ENCODE measurements at places on chromosomes 4 and X. TPM values are rescaled to one million over a fixed set of nuclear protein-coding genes. Genes with fewer than 3 reads are reported as not detected.

TGIF2LX gene
- not detected for total RNA-seq

VCX2 gene
- not detected for total RNA-seq

TMEM31 gene
- not detected for total RNA-seq

GAGE13 gene
- not detected for total RNA-seq

AMELX gene
- not detected for total RNA-seq

NXF2B gene
- total RNA-seq, result not detected

GLRB gene
- not detected for total RNA-seq

ADH7 gene
- not detected for total RNA-seq

GYG2 gene
- total RNA-seq, result not detected

KLB gene
- not detected for total RNA-seq

DACH2 gene
- total RNA-seq, result not detected

DUSP21 gene
- total RNA-seq, result not detected

PAK3 gene
- 0.25 TPM for total RNA-seq

SYP gene
- total RNA-seq, result 4.3 TPM

FAM9C gene
- not detected for total RNA-seq

TMSB15B gene
- 7.7 TPM for total RNA-seq

DNA sequence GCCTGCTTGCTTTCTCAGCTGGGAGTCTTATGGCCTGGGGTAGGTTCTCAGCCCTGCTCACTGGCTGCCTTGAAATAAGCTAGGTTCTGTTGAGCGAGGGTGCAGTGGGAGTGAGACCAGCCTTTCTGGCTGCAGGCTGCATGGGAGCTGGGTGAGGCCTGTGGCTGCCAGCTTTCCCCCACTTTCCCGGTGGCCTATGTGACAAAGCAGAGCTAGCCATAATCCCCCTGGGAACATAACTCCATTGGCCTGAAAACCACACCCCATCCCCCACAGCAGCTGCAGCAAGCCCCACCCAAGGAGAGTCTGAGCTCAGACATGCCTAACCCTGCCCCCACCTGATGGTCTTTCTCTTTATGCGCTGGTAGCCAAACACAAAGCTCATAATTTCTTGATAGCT, 118.9 kb downstream of the KLHL4 start:
- DNase-seq, result no peak

- DNase-seq, result no peak
Measured at GRCh38 chrX:40095583-40096394, 2.0 kb downstream of the BCOR start.

GRCh38 chr4:182975806-182976205, 58.6 kb upstream of the DCTD start:
- DNase-seq, result peak; percentile 10

DNA sequence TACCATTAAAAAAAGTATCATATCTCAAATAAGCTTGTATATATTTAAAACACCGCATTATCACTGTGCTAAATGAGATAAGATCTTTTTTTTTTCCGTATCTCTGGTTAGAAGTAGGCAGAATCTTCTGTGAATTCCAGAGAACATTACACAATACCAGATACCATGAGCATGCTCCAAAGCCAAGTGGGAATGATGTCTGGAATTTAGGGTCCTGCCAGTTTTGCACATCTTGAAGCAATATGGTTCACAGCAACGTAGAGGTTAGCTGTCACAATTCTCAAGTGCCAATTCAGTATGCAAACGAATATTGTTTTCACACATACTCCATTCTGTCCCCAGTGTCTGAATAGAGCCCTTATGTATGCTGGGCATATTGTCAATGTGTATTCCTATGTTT, 127.5 kb upstream of the NEIL3 start:
- DNase-seq, result no peak

DNA sequence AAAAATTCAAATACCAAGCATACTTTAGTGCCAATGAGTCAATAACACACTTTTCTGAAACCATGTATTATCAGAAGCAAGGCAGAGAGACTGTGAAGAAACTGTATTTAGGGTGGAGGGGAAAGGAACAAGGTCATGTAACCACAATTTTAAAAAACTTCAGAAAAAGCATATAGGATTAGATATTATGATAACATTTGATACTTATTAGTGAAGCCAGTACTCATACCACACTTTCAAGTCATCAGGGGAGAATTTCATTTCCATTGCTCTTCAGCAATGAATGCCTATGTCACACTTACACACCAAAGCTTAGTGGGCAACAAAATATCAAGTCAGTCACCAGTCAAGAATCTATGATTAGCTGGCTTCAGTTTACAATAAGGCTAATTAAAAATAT, 602.2 kb downstream of the IL15 start:
- no peak for DNase-seq

DNA sequence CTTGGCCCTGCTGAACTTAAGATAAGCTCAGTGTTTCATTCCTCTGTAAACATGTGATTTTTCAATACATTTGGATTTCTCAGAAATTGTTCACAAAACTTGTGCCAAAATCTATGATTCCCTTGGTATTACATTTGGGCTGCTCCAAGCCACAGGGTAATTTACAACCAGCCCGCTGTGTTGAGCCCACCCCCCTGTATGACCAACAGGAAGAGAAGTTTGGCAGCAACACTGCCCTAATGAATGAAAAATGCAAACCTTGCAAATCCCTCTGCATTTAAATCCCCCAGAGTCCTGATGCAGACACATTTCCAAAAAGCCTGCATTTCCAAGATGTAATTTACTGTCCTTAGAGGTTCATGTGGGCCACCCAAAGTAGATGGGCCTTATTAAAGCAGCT, 34.1 kb upstream of the GAB1 start:
- DNase-seq, result no peak

GRCh38 chrX:101759000-101759399, 99.3 kb upstream of the ARMCX2 start:
- DNase-seq, result peak; percentile 8

- DNase-seq, result no peak
Measured at GRCh38 chr4:128355305-128355704, 67.7 kb upstream of the PGRMC2 start.

GRCh38 chrX:57678686-57679428, 1.2 kb downstream of the NLRP2B start:
- no peak for DNase-seq

GRCh38 chr4:101337688-101338087, 9.6 kb downstream of the PPP3CA start:
- DNase-seq, result no peak

- DNase-seq, result no peak
Measured at GRCh38 chrX:17669891-17670290, 67.4 kb upstream of the SCML1 start.

DNA sequence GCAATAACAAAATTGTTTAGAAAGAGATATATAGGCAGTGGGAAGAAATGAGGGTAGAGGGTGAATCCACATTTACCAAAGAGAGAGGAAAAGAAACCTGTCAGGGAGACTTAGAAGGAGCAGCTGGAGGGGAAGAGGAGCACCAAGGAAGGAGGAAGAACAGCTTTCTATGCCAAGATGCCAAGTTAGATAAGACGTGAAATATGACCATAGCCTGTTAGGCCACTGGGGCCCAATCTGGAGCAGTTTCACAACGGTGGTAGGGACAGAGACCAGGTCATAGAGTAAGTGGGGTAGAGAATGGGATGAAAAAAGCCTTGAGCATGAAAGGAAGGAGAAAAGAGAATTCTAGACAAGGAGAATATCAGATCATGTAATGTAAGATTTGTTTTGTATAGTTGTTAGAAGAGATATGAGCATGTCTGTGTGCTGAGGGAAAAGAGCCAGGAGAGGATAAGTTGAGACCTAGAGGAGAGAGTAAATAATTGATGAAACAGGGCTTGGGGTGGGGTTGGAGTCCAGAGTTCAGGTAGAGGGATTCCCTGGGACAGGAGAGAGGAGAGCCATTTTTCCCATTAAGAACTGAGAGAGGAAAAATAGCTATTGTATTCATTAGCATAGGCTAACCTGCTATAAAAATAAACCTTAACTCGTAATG, 4.4 kb upstream of the SOWAHB start:
- no peak for DNase-seq

- DNase-seq, result no peak
Measured at GRCh38 chr4:182729516-182729915, 187.7 kb downstream of the DCTD start.

DNA sequence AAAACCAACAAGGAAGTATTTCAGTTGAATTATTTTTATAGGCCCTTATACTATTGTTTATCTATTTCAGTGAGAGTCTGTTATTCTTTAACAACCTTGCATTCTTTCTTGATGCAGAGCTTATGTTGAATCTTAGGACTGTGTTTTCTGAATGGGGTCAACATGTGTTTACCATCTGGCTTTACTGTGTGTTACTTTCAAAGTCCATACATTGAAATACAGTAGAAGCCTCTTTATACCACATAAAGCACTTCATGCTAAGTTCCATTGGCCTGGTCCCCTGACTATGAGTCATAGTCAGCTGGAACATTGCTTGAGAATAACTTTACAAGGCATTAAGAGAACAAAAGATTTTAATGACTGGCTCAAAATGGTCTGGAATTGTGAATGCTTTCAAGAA, 152.6 kb downstream of the GASK1B start:
- DNase-seq, result no peak

GRCh38 chrX:107979534-107979933, 2.6 kb downstream of the TEX13B start:
- DNase-seq, result no peak

- no peak for DNase-seq
Measured at GRCh38 chr4:152072001-152072485, 311.2 kb upstream of the GATB start.

DNA sequence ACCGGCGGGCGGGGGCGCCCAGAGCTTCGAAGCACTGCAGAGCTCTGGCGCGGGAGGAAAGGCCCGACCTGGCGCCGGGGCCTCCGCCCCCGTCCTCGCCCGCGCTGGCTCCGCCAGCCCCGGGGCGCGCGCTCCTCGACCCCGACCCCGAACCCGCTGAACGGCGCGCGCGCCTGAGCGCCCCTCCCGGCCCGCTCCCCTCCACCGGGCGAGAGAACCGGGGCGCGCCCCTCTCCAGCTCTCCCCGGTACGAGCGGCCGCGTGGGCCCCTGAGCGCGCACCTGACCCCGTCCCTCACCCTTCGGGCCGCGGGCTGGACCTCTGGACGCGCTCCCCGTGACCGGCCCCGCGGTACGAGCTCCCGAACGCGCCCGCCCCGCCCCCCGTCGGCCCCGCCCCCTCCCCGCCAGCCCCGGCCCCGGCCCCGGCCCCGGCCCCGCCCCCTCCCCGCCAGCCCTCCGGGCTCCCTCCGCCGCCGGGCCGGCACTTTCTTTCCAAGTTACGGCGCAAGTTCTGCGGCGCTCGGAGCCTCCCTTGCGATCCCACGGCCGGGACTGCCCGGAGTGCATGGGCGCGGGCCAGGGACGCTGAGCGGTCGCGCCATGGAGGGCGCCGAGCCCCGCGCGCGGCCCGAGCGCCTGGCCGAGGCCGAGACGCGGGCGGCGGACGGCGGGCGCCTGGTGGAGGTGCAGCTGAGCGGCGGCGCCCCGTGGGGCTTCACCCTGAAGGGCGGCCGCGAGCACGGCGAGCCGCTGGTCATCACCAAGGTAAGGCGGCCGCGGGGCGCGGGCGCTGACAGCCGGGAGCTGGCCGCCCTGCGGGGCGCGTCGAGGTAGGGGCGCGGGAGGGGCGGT, at the start of gene SHROOM2:
SHROOM2 (plus strand) TSS at position 486 of the 854 bp plus-strand sequence; CDS start at position 603, 117 bp downstream.
- no peak for DNase-seq

GRCh38 chr4:743463-744211, 38.0 kb downstream of the PCGF3 start:
- no peak for DNase-seq

- no peak for DNase-seq
Measured at GRCh38 chrX:49309401-49309981, 6.0 kb downstream of the GAGE10 start.

DNA sequence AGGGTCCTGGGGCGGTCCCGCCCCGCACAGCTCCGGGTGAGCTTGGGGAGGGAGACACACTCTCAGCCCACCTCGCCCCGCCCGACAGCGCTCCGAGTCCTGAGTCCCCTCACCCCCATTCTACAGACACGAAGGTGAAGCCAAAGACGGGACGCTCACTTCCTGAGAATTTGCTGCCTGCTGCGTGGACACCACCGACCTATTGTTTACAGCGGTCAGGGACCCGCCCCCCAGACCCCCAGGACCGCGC, 796 bp upstream of the ZNF141 start:
- DNase-seq, result no peak

- DNase-seq, result no peak
Measured at GRCh38 chr4:28518561-28519165, 1658.0 kb downstream of the STIM2 start.

DNA sequence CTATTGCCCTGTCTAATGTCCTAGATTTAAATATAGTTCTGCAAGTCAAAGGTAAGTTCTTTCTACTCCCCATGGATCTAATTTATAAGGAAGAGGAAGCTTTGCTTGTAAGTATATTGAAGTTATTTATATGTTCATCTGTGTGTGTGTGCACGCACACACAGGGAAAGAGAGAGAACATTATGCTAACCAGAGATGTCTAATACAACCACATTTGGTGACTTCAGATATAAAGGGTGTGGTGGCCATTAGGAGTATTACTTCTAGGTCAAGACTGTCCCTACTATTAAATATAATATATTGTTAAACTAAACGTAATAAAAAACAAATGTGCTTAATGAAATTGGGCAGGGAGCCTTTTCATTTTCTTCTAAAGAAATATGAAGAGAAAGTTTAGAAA, 4.1 kb downstream of the DCK start:
- no peak for DNase-seq

GRCh38 chr4:7063362-7063761, 4.5 kb downstream of the GRPEL1 start:
- no peak for DNase-seq

- DNase-seq, result no peak
Measured at GRCh38 chrX:21990832-21991231, 41.3 kb upstream of the PHEX start.

DNA sequence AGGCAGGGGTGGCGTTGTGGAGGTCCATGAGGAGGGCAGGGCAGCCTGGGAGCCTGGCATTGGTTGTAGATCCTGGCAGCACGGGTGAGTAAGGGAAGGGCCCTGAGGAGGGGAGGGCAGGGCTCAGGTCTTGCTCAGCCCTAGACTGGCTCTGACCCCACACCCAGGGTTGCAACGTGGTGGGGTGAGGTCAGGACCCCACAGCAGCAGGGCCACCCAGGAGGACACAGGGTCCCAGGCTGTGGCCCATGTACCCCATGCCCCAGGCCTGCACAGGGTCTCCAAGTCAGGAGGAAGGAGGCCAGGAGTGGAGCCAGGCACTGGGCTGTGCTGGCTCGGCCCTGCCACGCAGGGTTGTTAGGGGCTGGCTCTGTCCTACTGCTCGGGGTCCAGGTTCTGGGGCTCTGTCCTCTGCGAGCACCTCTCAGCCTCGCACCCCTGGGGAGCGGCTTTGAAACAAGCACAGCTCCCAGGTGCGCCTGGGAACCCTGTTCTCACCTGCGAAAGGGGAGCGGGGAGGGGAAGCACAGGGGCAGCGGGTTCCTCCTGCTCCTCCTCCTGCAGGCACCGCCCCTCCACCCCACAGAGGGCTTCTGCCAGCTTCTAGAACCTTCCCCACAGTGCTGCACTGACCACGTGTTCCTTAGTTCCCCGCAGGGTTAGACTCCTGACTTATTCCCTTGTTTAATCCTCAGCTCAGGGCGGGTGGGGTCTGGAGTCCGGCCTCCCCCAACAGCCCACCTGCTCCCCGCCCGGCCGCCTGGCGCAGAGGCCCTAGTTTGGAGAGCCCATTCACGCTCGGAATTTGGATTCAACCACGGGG, 20.4 kb downstream of the MSANTD1 start:
- no peak for DNase-seq

- DNase-seq, result no peak
Measured at GRCh38 chr4:93867416-93868001, 39.0 kb downstream of the ATOH1 start.

- DNase-seq, result no peak
Measured at GRCh38 chr4:13944095-13944511, 316.6 kb upstream of the BOD1L1 start.
